ENCODE measurements at places on chromosomes 7 and 10. TPM values are rescaled to one million over a fixed set of nuclear protein-coding genes. Genes with fewer than 3 reads are reported as not detected.

DNA sequence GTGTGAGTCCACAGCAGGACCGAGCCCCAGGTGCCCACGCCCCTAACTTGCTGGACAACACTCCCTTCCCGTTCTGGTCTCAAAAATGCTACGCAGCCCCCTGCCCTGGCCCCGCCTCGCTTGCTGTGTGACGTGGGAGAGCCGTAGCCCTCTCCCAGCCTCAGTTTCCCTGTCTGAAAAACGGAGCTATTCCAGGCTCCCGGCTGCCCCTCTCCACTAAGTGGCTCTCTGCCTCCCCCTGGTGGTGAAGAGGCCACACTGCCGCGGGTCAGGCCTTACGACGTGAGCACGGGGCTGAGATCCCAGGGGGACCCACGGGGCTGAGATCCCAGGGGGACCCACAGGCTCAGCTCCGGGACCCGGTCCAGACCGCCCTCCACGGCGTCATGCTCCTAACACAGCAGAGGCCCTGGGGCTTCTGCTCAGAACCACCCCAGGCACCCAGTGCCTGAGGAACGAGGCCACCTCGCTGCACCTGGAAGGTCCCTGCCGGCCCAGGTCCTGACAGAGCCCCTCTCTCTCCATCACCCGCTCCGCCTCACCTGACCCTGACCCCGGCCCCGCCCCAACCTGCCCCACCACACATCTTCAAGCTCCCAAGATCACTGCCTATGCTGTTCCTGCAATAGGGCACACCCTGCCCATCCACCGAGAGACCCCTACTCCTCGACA is 26.7 kb downstream of the MICALL2 start:
- DNase-seq: peak; percentile 43

DNA sequence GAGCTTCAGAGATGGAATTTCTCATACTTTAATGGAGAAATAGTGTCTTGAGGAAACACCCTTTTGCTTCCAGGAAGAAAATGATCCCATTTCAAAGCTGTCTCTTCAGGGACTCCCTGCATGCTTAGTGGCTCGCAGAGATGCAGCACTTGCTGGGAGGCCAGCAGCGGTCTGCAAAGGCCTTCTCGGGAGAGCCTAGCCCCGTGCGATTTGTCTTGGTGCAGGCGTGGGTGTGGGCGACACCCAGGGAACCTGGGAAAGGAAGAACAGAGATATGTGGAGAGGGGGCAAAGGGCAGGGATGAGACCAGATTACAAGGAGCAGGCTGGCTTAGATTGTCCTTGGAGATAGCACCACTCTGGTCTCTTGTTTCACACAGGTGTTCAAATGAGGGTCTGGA is 352.3 kb upstream of the PODXL start:
- DNase-seq: no peak

DNA sequence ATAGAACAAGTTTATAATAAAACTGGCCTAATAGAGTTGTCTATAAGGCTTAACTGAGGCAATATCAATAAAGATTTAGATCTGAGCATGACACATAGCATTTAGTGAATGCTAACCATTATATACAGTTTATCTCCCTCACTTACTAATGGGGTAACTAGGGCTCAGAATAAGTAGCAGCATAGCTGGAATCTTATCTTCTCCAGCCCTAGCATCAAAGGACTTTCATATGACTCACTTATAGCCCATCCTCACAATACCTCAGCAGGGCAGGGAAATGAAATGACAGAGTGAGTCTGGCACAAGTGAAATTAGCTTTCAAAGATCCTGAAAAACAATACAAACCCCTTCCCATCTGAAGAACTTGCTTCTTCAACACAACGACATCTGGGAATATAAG is 362.9 kb downstream of the KIF20B start:
- DNase-seq: no peak

- no peak for DNase-seq
Observed at GRCh38 chr7:159144758-159145489, at the start of gene VIPR2. VIPR2 (minus strand) TSS chr7:159144867; CDS start chr7:159144771, 96 bp downstream.

DNA sequence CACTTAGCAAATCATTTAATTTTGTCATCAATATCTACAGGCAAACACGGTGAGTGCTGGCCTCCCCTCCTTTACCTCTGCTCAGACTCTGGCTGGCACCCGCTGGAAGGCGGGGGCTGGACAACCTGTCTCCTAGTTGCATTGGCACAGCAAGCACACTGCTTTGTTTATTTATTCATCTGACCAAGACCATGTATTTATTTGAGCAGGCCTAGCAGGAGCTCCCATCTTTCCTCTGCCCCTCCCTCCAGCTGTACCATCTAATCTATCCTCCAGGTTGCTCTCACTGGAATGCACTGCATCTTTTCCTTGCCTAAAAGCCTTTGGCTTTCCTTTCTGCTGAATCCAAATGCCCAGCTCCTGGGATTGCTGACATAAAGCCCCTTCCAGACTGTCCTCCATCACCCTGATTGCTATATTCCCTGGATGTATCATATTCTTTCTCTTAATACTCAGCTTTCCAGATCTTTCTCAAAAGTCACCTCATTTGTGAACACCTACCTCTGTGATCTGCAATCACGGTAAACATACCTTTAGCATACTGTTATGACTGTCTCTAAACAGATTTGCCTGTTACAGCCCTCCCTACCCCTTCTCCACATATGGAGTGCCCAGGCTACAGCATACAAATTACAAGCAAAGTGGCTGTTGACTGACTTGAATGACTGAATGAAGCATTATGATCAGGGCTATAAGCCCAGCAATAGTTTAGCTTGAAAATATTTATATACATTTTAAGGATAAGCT is 9.6 kb downstream of the ELMO1 start:
- DNase-seq: no peak

GTF2IRD1 gene
- total RNA-seq: 6.8 TPM

- no peak for DNase-seq
Observed at GRCh38 chr10:83764666-83765065, 374.6 kb upstream of the GHITM start.

- no peak for DNase-seq
Observed at GRCh38 chr7:12434012-12434642, 30.5 kb upstream of the VWDE start.

SDK1 gene
- total RNA-seq: 2.1 TPM

GRCh38 chr10:18399158-18399557 is 252.2 kb downstream of the NSUN6 start:
- DNase-seq: no peak

HYAL4 gene
- 0.39 TPM for total RNA-seq

TRIL gene
- total RNA-seq: 29.6 TPM

- no peak for DNase-seq
Observed at GRCh38 chr7:47292832-47293309, 289.0 kb downstream of the TNS3 start.

DNA sequence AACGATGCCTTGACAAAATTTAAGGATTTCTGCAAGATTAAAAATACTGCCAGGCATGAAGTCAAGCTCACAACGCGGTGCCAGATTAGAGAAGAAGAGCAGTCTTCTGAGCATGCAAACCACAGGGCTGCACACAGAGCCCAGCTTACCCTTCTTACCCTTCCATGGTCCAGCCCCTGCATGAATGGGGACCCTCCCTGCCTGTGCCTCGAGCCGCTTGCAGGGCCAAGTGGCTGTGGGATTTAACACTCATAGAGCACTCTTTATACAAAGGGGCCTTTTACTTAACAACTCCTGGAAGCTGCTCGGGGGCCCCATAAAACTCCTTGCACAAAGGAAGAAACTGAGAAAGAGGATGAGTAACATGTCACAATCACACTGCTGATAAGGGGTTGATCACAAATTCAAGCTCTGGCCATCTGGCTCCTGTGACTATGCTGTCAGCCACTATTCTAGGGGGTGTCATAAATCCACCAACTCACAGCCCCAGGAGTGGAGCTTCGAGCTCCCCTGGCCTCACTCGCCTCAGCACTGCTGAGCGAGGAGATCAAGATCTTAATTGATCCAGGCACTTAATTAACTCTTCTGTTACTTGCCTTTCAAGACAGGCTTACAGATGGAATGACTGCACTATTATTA is 514.8 kb downstream of the TNS3 start:
- DNase-seq: no peak

DNA sequence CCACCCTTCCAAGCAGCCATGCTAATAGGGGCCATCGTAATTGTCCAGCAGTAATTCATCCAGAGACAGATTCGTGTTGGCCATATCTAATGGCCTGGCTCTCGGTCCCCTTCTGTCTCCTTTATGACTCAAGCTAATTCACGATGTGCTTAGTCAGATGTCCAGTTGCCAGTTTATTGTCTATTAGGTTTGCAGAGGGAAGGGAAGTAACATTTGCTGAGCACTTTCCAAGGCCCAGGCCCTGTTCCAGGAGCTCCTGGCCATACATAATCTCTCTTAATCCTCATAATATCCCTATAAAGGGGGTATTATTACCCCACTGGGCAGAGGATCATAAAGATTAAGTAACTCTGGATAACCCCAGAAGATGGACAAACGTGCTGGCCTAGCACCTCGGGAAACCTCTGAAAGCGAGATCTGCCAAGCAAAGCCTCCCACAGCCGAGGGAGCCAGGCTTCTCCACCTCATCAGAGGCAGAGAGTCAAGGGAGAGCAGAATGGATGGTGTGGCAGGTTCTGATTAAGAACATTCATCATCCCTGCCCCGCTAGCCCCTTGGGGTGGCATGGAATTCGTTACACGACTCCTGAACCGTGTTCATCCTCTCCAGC is 153.7 kb downstream of the PLXNA4 start:
- no peak for DNase-seq

- no peak for DNase-seq
Observed at GRCh38 chr7:44889086-44889781, 3.9 kb upstream of the PURB start.

DNA sequence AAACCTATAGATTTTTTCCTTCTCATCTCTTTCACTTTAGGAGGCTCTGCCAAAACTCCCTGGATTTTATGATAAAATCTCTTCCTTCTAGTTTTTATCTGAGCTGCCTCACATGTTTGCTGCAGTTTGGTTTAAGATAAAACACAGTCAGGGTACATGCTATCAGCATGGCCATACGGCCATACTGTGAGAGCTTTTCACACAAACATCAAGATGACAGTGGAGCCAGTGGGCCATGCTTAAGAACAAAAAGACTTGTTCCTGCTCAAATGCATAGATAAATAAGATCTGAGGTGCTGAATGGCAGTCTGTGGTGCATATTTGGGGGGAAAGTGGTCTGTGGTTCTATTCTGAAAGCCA is 91.0 kb downstream of the ELMO1 start:
- no peak for DNase-seq

DNA sequence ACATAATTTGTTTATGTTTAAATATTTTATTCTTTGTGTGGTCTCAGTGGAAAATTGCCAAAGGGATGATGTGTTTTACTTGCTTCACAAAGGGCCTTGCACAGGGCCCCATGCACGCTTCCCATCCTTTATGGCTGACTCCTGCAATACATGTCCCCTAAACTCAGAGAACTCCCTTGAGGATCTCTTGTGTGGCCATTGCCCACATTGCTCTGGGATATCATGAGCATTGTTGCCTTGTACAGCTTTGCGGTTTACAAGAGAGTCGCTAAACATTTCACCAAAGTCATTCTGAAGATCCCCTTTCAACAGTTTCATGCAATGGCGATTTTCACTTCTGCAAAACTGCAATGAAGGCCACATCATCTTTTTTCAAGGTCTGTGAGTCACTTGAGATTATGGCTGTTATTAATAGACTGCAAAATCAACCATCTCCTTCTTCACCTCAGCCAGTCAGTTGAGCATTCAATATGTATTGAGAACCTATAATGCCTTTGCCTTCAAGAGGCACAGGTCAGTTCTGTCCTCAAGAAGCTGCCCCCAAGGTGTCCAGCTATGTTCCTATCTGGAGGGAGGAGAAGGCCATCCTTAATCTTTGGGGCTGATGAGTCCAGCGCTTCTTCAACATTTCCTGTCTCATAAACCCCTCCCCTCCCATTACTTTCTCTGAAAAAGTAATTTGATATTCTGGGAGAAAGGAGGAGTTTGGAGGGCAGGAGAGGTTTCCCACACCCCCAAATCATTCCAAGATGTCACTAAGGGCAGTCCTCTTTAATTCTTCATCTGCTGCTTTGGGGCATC is 108.1 kb downstream of the CCDC71L start:
- DNase-seq: no peak

TWIST1 gene
- not detected for total RNA-seq

GRCh38 chr7:27110186-27111031 is 7.9 kb upstream of the HOXA2 start:
- no peak for DNase-seq

PDE6C gene
- total RNA-seq: not detected

- peak; percentile 2 for DNase-seq
Observed at GRCh38 chr10:91127341-91128082, 93.0 kb upstream of the PCGF5 start.

DNA sequence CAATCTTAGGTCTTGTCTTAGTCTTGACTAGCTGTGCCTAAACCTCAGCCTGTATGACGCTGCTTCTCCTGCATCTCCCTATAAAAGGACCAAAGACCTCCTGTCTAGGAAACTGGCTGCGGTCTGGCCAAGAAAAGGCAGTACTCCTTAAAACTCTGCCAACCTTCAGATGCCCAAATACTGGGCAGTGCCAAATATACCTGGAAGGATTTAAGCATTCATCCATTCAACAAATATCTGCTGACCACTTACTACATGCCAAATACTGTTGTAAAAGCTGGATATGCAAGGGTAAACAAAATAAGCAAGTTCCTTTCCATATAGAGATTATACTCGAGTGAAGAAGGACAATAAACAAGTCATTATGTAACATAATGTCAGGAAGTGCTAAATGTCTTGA is 135.8 kb downstream of the HBP1 start:
- no peak for DNase-seq

DNA sequence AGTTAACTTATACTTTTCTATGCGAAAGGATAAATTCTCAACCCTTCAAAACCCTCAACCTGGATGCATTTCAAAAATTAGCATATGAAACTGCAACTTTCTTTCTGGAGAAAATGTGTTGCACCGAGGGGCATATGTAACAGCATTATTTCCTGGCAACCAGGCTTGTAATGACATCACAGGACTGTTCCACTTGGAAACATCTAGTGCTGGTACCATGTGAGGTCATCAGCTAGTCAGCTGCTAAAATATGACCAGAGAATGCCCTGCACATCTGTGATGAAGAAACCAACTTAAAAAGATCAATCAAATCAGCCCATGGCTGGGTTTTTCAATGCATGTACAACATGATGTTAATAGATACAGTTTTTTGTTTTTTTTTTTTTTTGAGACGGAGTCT is 40.0 kb downstream of the FGFR2 start:
- no peak for DNase-seq

NRF1 gene
- 16.8 TPM for total RNA-seq

SUN3 gene
- not detected for total RNA-seq

DNA sequence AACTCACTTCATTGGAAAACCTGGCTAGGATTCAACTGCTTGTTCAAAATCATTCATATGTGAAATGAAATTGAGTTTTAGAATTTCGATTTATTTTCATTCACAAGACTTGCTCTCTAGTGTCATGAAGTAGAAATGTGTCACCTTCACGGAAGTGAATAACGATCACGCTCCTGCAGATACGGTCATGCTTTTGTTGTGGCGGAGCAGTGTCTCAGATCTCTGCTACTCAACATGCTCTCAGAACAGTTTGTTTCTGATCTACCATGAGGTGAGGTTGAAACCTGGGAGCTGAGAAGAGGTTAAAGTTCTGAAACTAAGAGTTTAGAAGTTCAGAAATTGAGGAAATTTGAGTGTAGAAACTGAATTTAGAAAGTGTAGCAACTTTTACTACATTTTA is 13.8 kb upstream of the PITRM1 start:
- DNase-seq: no peak
